ENCODE measurements at places on chromosomes 5 and 9.

DNA sequence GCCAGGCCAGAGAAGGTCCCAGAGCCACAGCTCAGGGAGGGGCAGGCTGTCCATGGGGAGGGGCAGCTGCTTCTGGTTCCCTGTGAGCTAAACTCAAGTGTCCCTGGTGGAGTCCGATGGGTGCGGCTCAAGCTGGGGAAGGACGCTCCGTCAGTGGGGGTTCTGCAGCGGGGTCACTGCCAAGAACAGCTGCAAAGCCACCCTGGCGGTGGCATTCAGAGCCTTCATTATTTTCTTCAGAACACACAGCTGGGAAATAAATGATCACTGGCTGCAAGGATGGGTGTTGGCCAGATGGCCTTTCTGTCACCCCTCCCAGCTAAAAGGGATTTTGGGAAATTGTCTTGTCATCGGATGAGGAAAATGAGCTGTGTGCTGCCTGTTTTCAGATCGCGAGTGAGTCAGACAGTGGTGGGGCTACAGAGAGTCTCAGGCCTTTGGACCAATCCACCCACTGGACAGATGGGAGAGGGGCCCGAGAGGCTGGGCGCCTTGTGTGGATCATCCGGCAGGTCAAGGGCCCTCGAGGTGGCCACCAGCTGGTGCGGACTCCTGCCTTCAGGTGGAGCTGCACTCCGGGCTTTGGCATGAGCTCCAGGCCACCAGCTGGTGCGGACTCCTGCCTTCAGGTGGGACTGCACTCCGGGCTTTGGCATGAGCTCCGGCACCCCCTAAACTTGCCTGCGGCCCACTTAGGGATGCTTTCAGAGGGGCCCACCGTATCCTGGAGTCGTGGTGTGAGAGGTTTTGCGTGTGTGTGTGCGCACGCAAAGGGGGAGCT lies 17.9 kb upstream of the GFPT2 start:
- no peak for DNase-seq

DNA sequence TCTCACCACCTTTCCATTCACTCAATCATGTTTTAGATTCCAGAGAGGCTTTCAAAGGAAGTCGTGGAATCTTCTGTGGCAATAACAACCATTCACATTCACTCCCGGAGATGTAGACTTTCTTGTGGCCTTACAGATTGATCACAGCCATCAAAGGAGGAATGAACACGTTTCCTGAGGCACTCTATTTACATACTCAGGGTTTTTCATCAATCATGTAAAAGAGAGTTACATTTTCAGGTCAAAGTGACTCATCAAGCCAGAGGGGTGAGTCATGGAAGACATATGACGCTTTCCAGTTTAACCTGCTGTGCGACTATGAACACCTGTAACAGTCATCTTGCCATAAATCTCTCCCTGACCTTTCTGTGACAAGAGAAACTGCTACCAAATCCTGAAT lies 39.3 kb upstream of the RAD23B start:
- peak; percentile 95 for DNase-seq

DNA sequence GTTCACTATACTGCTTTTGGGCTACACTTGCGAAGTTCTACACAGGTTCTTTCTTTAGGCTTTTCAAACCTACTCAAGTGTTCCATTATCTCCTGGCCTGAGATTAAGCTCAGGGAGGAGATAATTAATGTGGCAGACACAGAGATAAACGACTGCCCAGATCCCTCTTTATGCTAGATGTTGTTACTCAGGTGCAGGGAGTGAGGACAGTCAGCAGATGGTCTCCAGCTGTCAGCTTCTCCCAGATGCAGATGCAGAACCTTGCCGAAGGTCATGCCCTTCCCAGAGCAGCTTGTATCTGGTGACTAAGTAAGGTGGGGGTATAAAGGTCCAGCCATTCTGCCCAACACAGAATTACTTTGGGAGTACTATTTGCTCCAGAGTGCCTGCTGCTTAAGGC lies 166.2 kb downstream of the ZNF462 start:
- no peak for DNase-seq

- DNase-seq, result peak; percentile 72
Measured at GRCh38 chr9:21836437-21837161, 34.2 kb downstream of the MTAP start.

DNA sequence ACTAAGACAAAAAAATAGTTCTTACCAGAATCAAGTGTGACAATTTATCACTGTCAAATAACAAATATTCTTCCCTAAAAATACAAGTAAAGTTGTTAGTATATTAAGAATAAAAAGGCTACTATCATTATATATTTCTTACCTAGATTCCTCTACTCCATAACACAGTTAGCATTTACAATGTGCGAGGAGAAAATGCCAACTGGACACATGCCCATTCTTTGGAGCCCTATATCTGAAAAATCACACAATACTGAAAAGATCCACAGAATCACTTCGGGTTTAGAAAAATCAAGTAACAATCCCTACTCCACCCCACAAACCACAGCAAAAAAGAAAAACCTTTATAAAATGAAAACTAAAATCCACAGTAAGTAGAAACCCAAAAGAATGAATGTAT lies 70.9 kb downstream of the PKD2L2 start:
- DNase-seq, result no peak

GRCh38 chr9:93483497-93483896 lies 30.1 kb upstream of the FAM120AOS start:
- no peak for DNase-seq

DNA sequence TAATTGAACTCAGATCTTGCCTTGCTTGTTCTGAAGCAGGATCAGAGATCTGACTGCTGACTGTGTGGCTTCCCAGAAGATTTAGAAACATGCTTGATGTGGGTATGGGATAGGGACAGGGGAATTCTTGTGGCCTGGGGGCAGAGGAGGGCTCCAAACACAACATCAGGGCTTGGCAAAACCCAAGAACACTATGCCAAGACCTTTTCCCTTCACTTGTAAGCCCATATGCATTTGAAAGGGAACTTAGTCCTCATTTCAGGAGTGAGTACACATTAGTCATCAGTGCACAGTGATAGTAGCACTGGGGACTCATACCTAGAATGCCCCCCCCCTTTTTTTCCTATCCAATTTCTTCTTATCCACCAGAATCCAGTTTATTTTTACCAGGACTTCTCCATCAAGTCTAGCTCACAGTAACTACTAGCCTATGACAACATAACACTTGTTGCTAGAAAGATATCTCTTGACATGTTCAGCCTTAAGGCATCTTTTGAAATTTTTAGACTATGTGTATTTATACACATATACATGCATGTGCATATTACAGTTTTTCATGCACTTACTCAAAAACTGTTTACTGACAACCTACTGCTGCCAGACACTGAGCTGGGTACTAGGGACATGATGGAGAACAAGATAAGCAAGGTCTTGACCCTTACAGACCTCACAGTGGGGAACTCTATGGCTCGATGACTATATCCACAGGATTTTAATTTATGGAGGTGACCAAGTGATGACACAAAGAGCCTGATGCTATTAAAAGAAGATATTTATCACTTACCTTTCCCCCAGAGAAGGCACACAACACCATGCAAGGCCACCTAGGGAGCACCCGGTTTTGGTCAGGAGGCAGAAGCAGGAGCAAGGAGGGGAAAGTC lies 158.3 kb upstream of the MAP3K1 start:
- no peak for DNase-seq

GRCh38 chr5:133124891-133125290 lies 73.1 kb downstream of the HSPA4 start:
- no peak for DNase-seq

DNA sequence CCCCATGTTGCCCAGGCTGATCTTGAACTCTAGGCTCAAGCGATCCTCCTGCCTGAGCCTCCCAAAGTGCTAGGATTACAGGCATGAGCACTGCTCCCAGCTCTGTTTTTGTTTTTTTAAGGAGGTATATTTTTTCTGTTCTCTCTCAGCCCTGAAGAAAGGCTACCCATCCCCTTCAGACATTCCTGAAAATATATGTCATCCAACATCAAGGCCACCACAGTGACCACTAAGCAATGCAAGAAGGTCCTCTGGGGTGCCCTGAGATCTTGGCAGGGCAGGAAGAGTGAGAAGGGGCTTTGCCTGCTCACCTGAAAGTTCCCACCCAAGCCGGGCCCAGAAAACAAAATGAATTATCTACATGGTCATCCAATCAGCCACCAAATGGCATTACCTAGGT lies 47.8 kb upstream of the IL17B start:
- DNase-seq, result no peak

GRCh38 chr9:85040821-85041465 lies 371.4 kb downstream of the NTRK2 start:
- peak; percentile 63 for DNase-seq

DNA sequence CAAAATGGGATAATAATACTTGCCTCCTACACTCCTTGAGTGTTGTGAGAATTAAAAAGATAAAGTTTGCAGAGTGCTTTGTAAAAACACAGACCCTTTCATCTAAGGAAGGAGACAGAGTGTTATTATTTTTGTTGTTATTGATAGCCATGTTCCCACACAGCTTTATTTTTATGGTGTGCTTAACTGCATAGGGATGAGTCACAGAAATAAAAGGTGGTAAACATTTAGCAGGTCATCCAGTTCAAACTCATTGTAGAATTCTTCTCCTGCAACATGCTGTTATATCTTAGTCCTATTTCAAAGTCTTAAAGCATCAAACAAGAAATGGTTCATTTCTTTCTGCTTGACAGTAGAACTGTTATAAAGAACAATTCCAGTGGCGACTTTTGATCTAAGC lies 367.5 kb upstream of the ACTBL2 start:
- no peak for DNase-seq

Data from NCI-H69 (cell line).